Urinary bladder (tissue), 4 donors: ENCODE measurements at places on chromosomes 2 and 18. TPM values are rescaled to one million over a fixed set of nuclear protein-coding genes. Genes with fewer than 3 reads are reported as not detected.

The RASGRP3 gene
- 2.3 TPM for polyA plus RNA-seq

The PTPRM gene
- polyA plus RNA-seq, result 60.9 TPM

The RTTN gene
- 5.1 TPM for polyA plus RNA-seq

The UGT1A10 gene
- not detected for polyA plus RNA-seq

The ARHGAP15 gene
- 3.9 TPM for polyA plus RNA-seq

The ALPP gene
- not detected for polyA plus RNA-seq

- no peak for DNase-seq
Observed at GRCh38 chr18:45260125-45260524, 355.2 kb upstream of the SLC14A2 start.

- DNase-seq, result no peak
Observed at GRCh38 chr2:112073875-112074274, 18.8 kb downstream of the TMEM87B start.

GRCh38 chr2:30206461-30207430 is 24.6 kb upstream of the LBH start:
- DNase-seq, result no peak

DNA sequence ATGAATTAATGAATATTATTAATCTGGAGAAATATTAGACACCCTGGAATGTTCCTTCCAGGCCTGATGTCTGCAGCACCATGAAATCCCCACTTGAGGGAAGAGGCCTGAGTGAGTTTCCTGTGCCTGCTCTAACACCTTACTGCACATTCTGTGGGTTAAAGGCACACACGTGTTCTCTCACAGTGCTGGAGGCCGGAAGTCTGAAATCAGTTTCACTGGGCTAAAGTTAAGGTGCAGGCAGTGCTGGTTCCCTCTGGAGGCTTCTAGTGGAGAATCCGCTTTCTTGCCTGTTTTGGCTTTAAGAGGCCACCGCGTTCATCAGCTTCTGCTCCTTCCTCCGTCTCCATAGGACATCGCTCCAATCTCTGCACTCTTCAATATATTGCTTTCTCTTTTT is 48.7 kb downstream of the ACKR3 start:
- no peak for DNase-seq

- DNase-seq, result no peak
Observed at GRCh38 chr2:173741759-173742158, 223.4 kb downstream of the SP3 start.

DNA sequence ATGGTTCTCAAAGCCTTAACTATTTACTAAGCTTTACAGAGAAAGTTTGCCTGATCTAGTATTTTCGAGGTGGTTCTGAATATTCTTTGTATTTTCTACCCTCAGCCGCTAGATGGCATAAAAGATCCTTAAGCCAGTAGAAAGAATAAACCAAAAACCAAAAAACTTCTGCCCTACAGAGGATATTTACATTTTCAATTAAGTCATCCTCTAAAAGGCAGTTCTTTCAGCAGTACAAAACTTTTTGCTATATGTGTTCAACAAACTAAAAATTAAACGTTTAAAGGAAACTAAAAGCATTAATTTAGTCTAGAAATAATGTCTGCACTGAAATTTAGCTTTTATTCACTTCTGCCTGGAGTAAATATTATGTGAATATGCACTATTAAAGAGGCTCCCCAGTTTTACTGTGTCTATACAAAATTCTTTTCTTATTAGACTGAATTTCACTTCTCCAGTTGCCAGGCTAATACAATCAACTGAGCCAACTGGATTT is 297.5 kb downstream of the PIEZO2 start:
- DNase-seq, result no peak

DNA sequence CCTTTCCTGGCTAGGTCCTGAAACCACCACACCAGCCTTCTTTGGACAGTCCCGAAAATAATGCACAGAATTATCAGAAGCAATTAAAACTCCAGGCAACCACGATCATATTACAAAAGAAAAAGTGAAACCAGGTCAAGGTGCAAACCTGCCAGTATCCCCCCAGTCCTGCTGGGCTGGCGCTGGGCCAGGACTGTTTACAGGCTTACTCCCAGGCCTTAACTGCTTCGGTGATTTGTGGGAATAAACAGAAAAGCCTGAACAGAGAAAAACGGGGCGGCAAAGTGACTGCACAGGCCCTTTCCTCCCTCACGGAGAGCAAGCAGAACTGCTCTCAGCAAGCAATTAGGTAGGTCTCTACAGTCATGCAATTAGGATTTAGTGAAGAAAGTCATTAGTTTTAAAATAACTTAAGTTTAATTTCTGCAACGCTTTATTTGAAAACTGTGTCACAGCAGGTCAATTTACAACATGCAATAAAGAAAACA is 1.3 kb downstream of the HDAC4 start:
- DNase-seq, result no peak

DNA sequence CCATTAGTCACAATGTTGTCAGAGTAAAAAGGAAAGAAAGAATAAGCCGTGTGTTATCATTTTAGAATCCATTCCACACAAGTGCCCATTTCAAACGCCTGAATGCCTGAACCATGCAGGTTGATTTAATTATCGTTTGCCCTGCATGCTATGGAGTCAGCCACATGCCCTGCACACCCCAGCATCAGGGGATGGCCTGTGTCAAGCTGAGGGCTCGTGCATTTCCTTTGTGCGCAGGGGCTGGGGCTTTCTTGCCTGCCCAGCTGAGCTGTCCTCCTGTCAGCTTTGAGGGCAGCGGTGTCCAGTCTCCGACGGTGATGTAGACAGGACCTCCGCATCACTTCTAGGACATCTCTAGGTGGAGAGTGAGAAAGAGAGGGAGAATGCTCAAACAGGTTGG is 200.4 kb downstream of the TSN start:
- no peak for DNase-seq

DNA sequence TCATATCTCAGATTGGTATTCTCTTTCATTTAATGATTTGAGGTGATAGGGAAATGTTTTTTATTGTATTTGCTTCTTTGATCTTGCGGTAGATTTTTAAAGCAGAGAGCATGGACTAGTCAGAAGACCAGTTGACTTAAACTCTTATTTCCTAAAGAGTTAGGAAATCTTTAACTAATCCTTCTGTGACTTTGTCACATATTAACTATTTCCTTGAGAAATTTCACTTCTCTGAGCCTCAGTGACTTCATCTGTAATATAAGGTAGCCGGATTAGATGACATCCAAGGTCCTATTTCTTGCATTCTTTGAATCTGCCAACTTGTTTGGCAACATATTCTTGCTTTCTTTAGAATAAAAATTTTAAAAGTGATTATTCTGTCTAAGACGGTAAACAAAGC is 55.6 kb downstream of the MTX2 start:
- DNase-seq, result no peak

DNA sequence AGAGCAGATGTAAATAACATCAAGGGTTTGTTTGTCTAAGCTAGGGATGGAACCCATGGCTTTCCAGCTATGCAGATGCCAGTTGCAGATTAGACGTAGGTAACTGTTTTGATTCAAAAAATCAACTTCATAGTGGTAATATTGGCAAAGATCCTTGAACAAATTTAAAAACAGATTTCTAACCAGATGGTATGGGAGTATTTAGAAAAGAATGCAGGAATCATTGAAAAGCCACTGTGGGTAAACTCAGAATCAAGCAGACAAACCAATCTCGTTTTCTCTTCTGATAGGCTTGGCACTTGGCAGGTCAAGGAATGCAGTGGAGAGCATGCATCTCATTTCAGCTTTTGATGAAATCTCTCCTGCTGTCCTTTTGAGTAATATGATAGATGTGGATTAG is 377.5 kb downstream of the CLIP4 start:
- no peak for DNase-seq
